ENCODE measurements at places on chromosomes 5 and 9.

GRCh38 chr5:120432861-120433260 is 31.2 kb upstream of the PRR16 start:
- no peak for DNase-seq

DNA sequence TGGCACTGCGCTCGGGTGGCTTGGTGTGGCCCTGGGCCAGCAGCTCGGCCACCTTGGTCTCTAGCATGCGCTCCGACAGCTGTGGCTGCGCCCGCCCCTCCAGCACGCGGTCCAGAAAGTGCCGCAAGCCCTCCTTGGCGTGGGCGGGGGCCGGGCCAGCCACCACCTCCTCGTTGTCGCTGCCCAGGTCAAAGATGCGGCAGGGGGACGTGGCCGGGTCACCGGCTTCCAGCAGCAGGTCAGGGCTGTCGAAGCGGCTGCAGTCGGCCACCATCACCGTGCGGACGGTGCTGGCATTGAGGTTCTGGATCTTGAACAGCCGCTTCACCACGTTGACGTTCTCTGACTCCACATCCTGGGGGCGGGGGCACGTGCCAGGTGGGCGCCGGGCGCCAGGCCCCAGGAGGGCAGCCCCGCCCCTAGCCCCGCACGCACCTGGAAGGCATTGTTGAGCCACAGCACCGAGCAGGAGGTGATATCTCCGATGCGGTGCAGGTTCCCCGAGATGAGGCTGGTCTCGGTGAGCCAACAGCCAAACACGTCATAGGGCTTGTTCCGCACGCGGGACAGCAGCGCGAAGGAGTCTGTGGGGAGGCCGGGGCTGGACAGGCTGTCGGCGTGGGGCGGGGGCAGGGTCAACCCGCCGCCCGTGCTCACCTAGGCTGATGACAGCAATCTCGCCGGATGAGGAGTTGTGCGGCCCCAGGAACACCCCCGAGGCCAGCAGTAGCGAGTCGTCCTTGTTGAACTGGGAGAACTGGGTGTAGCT is 2.2 kb downstream of the FBXW5 start:
- DNase-seq, result no peak

- peak; percentile 75 for DNase-seq
These were observed 96.6 kb downstream of the VCAN start for GRCh38 chr5:83568186-83568585.

GRCh38 chr5:7668161-7668560 is 182.8 kb downstream of the CFAP90 start:
- no peak for DNase-seq

- no peak for DNase-seq
These were observed 629.6 kb upstream of the DMAC1 start for GRCh38 chr9:8429157-8429556.

DNA sequence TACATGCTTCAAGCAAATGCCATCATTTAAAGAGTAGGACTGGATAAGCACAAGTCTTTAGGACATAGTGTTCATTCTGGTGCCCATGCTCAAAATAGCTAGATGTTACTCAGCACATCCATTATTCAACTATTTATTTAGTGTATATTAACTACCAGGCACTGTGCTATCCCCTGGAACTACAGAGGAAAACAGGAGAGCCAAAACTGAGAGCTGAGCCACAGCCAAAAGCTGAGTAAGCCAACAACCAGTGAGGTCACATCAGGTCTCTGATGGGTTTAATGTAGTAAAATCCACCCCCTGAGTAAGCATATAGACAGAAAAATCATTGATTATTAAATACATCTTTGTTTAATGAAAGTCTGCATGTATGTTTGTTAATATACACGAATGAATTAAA is 469.3 kb upstream of the DMAC1 start:
- no peak for DNase-seq

DNA sequence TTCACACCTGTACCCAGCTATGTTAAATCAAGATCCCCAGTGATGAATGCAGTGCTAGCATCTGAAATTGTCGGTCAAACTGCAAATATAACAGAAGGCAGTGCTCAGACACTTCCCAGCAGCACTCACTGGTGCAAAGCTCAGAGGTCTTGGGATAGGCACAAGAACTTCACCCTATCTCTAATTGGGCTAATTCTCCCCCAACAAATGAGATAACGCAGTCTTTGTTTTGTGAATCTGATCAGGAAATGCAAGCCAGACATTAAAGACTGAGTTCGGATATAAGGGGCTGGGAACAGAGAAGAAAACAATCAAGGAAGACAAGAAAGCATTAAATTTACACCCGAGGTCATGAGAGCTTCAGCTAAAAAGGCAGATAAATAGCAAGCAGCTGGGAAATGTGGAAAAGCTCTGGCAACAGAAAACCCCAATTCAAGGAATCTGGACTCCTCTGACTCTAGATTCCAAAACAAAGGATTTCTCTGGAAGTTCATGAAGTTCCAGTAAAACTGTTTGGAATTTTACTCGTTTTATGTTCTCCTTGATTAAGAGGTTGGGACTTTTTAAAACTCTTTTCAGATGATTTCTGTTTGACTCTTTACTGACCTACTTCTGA is 65.1 kb downstream of the GNA14 start:
- no peak for DNase-seq

DNA sequence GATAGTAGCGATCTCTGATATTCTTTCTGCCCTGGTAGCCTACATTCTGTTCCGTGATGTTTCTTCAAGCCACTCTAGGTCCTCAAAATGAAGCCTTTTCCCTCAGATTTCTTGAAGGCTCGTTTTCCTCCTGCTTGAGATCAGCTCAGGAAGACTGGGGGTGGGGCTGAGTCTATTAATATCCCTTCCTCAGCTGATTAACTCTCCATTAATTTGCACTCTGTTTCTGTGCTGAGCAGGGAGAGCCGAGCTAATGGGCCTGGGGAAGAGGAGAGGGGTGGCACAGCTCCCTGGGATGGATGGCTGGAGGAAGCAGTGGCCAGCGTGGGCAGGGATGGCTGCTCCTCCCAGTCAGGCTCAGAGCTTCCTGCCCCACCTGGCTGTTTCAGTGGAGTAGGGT is 93.3 kb downstream of the PPARGC1B start:
- no peak for DNase-seq

- DNase-seq, result peak; percentile 85
These were observed 44.3 kb upstream of the BICD2 start for GRCh38 chr9:92808726-92809451.

- DNase-seq, result no peak
These were observed 46.1 kb downstream of the ZNF608 start for GRCh38 chr5:124700333-124700732.

DNA sequence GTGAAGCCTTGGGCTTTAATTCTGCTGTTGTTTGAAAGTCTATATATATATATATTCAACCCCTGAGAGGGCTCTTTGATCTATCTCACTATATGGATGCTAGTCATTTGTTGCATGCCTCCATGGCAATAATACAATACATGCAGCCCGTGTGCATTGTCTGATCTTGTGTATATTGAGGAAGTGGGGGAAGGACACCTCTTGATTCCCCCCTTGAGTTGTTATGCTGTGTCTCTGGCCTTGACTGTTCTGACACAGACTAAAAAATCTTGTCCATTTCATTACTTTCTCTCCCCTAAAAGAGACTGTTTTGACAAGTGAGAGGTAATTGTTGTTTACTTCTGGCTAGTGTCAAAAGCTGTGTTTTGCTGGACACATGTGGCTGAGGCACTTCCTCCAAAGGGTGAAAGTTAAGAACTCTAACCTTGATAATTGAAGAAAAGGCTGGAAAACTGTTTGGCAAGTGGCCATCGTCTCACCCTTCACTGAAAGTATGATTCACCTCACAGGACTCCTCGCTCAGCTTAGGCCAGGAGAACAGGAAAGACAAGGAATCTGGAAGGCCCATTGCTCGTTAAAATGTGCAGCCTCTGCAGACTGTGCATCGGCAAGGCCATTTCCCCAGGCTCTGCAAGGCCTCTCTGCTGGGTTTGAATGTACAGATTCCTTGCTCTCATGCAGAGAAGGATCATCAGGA is 304.0 kb downstream of the PRELID2 start:
- DNase-seq, result peak; percentile 54

- DNase-seq, result no peak
These were observed 34.8 kb downstream of the HTR4 start for GRCh38 chr5:148619484-148619883.

DNA sequence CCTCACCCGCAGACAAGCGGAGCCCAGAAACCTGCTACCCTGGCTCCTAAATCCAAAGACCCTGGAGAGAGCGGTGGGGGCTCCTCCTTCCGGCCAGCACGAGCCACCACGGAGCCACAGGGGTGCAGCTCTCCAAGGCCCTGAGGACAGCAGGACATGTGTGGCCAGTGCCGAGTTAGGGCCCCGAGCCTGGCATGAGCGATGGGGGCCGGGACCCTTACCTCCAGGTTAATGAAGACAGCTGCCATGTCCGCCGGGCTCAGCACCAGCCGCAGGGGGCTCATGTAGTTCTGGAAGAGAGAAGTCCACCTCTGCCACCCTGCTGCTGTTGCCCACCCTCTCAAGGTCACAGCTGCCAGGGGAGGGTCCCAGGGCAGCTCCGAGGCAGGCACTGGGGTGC is 68.9 kb upstream of the SARDH start:
- DNase-seq, result no peak

DNA sequence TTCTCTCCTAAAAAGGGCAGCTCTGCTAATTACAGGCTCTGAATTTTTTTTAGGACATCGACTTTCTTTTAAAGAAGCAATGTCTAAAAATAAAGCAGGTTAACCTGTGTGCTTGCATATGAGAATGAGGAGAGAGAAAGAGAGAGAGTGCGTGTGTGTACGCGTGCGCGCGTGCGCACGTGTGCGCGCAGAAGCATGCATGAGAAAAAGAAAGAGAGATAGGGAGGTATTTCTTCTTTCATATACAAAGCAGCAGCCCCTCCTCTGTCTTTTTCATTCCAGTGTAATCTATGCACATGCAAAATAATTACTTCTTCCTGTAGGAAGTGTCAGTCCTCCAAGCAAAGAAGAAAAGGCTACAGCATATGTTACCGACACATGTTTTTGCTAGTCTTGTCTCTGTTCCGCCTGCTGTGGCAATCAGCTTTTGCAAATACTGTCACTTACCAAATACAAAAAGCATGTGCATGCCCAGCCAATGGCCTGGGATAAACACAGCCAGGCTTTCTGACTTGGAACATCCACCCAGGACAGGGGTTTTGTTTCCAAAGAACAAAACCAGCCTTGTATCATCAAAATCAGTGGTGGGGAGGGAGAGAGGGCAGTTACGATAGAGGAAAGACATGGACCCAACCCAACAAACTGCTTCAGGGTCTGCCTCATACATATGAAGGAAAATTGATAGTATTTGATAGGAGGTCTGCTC is 252.3 kb upstream of the SLC24A2 start:
- DNase-seq, result no peak

GRCh38 chr9:127654619-127655018 is 42.5 kb downstream of the STXBP1 start:
- no peak for DNase-seq

DNA sequence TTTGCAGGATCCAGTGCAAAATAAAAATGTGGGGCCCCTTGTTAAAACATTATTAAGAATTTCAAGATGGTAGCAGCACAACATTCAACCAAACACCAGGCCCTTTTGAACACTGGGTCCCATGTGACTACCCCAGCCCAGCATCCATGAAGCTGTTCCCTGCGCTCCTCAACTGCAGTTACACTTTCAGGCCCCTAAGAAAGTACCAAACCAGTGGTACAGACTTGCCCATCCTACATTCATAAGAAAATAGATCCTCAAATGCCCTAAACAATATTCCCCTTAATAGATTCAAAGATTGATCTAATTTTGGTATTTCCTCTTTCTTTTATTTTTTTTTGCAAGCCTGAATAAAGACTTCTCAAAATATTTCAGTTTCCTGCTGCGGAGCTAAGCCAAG is 201.7 kb downstream of the EFNA5 start:
- no peak for DNase-seq

- peak; percentile 84 for DNase-seq
These were observed 271.9 kb downstream of the NSG2 start for GRCh38 chr5:174317256-174317894.

GRCh38 chr5:151598984-151599383 is 7.9 kb upstream of the FAT2 start:
- no peak for DNase-seq

DNA sequence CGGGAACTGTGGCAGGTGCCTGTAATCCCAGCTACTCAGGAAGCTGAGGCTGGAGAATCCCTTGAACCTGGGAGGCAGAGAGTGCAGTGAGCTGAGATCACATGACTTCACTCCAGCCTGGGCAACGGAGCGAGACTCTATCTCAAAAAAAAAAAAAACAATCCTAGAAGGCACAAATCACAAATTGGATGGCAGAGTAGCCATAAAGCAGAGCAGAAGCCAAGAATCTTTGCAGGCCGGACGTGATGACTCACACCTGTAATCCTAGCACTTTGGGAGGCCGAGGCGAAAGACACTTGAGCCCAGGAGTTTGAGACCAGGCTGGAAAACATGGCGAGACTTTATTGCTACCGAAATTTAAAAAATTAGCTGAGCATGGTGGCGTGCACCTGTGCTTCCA is 9.2 kb upstream of the FUBP3 start:
- peak; percentile 24 for DNase-seq

- no peak for DNase-seq
These were observed 45.2 kb downstream of the RNF130 start for GRCh38 chr5:180026320-180026719.

- no peak for DNase-seq
These were observed 800.5 kb downstream of the BRINP1 start for GRCh38 chr9:118568704-118569103.

DNA sequence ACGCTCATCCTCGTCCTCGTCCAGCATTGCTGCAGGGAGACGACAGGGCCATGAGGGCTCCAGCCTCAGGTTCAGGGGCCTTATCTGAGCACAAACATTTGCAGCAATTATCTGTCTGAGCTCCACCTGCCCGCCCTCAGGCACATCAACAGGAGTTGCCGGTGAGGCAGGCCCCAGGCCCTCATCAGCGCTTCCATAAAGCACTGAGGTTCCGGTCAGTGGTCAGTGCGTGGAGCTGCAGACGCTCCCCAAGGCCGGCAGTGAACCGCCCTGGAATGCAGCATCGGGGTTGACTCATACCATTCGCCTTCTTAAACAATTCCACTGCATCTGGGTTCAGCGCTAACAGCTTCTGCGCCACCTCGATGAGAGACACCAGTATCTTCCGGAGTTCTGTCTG is 15.2 kb downstream of the UBAC1 start:
- DNase-seq, result no peak

- DNase-seq, result no peak
These were observed 405.9 kb downstream of the TLE4 start for GRCh38 chr9:79977510-79978197.

DNA sequence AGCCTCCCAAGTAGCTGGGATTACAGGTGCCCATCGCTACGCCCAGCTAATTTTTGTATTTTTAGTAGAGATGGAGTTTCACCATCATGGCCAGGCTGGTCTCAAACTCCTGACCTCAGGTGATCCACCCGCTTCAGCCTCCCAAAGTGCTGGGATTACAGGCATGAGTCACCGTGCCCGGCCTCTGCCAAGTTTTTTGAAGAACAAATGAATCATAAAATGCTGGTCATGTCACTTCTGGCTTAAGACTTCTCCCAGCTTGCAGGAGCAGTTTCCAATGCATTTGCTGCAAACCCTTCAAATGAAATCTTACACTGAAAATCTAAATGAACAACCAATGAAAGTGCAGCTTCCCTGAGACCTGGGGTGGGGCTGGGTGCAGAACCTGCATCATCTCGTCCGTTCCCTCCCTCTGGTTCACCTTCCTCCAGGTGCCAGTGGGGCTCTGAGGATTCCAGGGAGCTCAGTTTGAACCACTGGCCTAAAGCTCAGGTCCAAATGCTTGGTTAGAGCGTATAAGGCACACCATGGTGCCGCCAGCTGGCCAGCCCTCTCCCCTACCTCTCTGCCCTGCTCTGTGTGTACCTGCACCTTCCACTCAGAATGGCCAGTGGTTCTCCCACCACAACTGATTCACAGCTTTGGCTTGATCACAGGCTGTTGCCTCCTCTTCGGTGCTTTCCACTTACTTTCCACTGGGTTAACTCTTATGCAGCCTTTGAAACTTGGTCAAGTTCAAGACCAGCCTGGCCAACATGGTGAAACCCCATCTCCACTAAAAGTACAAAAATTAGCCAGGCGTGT is 39.8 kb upstream of the FUBP3 start:
- peak; percentile 40 for DNase-seq

Data from GM03348 (cell line).